NCI-H2171 (cell line): ENCODE measurements at places on chromosomes 16 and 17.

GRCh38 chr17:65365169-65365568, 196.3 kb downstream of the AXIN2 start:
- no peak for DNase-seq

DNA sequence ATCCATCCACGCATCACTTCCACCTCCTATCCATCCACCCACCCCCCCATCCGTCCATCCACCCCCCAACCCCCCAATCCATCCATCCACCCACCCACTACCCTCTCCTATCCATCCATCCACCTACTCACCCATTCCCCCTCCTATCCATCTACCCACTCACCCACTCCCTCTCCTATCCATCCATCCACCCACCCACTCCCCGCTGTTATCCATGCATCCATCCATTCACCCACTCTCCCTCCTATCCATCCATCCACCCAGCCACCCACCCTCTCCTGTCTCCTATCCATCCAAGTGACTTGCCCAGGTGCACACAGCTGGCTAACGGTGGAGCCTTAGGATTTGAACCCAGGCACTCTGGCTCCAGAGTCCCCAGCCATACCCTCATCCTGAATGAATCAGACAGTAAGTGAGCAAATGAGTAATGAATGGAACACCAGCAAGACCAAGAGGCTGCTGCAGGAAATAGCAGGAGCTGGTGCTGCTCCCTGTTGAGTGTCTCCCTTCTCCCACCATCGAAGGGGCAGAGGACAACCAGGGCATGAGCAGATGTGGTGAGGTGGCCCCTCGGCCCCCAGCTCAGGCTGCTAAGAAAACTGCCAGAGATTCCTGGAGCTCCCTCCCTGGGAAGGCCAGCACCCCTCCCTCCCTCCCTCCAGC, 62.5 kb downstream of the LITAF start:
- no peak for DNase-seq

DNA sequence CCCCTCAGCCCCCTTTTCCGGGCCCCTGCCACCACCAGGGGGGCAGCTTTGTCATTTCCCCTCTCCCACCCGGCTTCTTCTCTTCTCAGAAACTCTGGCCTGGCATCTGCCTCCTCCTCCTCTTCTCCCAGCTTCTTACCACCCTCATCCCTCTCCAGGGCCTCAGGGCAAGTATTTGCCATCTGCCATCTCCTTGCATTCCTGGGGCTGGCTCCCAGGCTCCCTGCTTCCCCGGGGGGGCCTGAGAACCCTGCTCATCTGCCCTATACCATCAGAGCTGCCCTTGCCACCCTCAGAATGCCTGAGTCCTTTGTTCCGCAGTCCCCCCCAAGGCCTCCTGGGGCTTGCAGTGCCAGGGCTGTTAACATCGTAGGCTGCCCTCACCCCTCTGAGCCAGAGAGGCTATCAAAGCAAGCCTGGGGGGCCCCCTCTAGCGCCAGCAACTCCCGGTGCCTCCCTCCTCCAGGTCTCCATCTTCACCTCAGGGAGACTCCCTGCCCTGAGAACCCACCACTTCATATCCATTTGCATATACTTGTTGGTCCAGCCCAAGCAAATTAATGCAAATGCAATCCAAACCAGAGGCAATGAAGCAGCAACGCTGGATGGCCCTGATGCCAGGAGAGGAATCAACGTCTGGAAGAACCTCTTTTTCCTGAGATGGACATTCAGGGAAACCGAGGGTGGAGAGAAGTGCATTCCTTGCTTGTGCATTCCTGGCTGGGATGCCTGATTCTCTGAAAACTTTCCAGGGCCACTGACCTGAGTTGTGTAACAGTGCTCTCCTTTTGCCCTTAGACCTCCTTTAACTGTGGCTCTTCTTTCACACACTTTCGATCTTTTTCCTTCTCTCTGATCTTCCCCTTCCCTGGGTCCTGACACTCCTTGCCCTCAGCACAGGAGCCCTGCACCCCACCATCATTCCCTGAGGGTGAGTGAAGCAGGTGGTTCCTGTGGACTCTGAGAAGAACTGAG, 20.7 kb upstream of the SP2 start:
- no peak for DNase-seq

GRCh38 chr17:68600931-68601564, at the start of gene FAM20A:
TSS of gene FAM20A (minus strand) at chr17:68601367. CDS start at chr17:68600666, 701 bp downstream.
- DNase-seq, result peak; percentile 41

GRCh38 chr17:80455336-80455710, 21.1 kb downstream of the NPTX1 start:
- no peak for DNase-seq
